ENCODE measurements at places on chromosomes 12 and 14. TPM values are rescaled to one million over a fixed set of nuclear protein-coding genes. Genes with fewer than 3 reads are reported as not detected.

DNA sequence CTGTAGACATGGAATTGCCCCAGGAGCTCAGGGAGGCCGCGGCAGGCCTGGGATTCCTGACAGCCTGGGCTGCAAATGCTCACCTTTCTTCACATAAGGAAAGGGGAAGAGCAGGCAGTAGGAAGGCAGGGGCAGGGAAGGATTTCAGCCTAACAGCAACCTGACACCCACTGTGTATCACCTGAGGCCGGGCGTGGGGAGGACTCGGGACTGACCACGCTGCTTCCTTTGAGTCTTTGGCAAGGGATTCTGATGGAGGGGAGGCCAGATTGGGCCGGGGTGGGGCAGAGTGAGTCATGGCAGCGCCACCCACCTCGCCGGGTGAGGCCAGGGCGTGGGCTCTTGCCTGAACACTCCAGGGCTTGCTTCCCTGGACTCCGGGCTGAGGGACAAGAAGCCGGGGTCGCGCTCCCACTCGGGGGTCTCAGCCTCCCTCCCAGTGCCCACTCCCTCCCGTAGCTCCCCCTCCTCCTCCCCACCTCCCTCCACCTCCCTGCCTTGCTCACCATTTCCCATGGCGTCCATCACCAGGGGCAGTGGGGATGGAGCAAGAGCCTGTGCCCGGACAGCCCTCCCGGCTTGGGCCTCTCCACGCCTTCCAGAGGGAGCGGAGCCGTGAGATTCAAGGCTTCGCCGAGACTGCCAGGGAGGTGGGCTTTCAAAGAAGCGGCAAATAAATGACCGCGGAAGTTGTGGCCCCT is 247.9 kb upstream of the RTL1 start:
- no peak for DNase-seq

Gene OAS2
- 0.27 TPM for total RNA-seq

- DNase-seq, result no peak
Observed at GRCh38 chr14:57049848-57050247, 218.9 kb downstream of the EXOC5 start.

DNA sequence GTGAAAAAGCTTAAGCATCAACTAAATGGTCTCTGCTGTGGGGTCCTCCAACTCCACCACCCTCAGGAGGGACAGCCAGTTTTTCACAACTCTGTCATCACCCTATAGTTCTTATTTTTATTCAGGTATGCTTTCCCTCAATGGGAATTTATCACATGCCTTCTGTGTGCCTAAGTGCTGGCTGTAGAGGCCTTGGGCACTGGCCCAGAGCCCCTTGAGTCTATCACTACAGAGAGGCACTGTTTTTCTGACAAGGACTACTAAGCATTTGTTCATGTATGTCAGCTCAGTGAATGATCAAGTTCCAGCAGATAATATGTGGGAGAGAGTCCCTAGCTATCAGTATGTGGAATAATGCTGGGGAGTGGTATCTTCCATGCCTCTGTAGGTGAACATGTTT is 463.9 kb downstream of the NPAS3 start:
- DNase-seq, result no peak

GRCh38 chr12:2739832-2740641 is 54.7 kb upstream of the FKBP4 start:
- peak; percentile 60 for DNase-seq

DNA sequence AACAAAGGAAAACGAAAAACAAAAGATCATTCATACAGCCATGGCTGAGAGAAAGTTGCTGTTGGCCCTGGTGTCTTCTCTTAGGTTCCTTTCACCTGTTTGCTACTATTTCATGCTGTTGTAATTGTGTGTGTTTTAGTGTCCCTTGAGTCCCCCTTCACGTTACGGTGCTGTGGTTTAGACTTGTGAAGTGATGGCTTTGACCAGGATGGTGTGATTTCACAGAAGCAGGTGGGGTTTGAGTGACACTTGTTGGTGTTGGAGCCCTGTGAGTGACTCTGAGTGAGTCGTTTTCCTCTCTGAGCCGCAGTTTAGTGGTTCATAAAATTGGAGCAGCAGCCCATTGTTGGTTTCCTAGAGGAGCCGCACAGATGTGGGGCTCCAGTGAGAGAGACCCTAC is 635.4 kb downstream of the VRK1 start:
- DNase-seq, result no peak

DNA sequence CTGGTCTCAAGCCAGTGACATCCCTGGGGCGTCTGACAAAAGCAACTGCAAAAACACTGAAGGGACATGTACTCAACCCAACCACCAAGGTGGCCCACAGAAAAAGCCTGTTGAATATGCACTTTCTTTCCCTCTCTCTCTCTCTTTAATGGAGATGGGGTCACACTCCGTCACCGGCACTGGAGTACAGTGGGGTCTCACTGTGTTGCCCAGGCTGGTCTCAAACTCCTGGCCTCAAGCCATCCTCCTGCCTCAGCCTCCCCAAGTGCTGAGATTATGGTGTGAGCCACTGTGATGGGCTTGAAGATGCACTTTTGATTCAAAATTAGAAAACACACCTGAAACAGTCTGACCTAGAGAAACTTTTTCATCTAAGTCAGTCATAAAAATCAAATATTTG is 7.2 kb upstream of the CD27 start:
- no peak for DNase-seq

DNA sequence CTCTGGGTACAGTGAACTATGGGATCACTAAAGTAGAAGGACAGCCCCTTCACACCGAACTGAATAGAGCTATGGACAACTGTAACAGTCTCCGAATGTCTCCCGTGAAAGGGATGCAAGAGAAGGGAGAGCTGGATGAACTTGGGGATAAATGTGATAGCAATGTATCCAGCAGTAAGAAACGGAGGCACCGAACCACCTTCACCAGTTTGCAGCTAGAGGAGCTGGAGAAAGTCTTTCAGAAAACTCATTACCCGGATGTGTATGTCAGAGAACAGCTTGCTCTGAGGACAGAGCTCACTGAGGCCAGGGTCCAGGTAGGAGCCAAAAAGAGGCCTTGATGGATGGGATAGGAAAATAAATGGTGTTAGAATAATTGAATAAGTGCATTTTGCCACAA is 3.5 kb downstream of the ALX1 start:
- no peak for DNase-seq

Gene IL22
- total RNA-seq, result not detected

GRCh38 chr12:113119980-113120669 is 15.4 kb downstream of the RASAL1 start:
- DNase-seq, result no peak

Gene ANGEL1
- 9.7 TPM for total RNA-seq

DNA sequence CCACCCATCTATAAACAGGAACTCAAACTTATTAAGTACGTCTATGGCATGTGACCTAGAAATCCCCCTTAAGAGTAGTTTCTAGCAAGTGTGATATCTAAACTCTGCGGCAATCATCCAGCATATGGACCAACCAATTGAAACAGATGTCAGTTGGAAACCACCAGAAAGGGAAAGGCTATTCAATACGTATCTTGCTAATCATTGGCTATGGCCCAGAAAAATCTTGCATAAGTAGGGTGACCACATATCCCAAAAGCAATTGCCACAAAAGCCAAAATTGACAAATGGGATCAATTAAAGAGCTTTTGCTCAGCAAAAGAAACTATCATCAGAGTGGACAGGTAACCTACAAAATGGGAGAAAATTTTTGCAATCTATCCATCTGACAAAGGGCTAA is 24.2 kb downstream of the SYNJ2BP start:
- no peak for DNase-seq

DNA sequence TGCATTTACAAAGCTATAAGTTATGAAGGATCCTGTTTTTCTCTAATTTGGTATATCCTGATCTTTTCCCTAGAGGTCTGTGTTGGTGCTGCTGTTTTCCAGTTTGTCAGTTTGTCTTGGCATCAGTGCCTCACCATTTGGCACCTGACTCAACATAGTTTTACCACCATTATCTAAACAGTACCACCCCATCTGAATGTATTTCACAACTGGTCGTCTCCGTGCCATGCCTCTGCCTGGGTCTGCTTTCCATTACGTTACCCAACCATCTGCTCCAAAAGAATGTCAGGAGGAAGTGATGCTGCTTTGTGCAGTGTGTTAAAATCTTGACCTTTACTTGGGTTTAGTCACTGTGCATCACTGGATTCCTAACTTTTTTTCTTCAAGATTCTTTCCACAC is 129.3 kb upstream of the RASSF8 start:
- peak; percentile 96 for DNase-seq

DNA sequence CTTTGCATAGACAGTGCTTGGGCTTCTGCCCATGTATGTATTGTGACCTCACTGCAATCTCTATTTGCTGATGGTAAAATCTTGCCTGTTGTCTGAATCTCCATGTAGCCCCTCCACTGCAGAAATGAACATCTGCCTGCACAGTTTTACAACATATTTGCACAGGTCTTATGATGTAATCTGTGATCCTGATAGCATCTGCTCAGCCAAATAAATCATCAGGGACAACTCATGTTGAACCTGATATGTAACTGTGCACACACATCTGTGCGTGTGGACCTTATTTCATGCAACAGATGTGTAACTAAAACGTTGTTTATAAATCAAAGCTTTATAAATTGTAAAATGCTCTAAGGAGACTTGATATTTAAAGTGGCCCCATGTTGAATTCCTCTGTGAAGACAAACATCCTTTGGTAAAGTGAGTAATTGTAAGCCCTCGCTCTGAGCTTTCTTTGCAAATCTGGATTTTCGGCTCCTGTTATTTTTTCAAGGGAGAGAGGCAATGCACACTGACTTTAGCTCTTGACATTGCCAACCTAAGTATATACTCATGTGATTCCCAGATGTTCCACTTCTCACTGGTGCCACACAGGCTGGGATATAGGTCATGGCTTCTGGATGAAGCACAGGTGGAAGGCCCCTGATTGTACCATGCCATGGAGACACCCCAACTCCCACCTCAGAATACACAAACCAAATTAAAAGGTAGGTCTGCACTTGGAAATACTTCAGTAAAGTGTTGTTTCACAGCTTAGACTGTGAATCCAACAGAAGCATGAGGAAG is 371.3 kb downstream of the GRIN2B start:
- DNase-seq, result no peak

GRCh38 chr12:130288206-130288605 is 49.5 kb upstream of the PIWIL1 start:
- DNase-seq, result no peak
